ENCODE measurements at places on chromosomes 5 and 9.

GRCh38 chr5:171415115-171415730 lies 4.2 kb upstream of the FGF18 start:
- no peak for DNase-seq

GRCh38 chr5:54243483-54244080 lies 66.8 kb downstream of the ARL15 start:
- DNase-seq = no peak

- no peak for DNase-seq
These were observed 385.5 kb downstream of the ADGRV1 start for GRCh38 chr5:90944116-90944515.

DNA sequence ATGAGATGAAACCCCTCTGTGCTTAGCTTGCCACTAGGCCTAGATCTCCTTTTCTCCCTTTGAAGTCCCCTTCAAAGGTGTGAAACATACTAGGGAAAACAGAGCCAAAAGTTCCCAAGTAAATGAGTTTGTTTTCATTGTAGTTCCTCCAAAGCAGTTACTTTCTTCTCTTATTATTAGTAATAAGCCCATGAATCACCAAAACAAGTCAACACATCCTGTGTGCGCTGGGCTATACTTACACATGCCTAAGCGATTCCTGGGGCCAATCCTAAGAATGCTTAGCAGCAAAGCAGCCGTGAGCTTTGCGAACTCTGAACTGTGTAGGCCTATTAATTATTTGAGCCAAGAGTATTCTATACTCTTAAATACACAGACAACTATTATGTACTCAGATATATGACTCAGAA lies 7.6 kb downstream of the ENC1 start:
- no peak for DNase-seq

DNA sequence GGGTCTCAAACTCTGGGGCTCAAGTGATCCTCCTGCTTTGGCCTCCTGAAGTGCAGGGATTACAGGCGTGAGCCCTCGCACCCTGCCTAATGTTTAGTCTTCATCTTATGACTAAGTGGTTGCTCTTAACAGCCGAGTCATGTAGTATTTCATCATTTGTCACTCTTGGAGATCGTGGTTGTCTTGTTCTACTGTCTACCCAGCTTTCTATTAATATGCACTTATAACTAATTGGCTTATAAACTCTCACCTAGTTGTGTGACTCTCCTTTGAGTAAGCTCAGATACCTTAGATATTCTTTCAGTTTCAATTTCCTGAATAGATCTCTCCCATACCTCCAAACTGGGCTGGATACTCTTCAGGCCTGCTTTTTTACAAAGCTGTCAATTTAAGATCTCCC lies 19.9 kb downstream of the SLC44A1 start:
- no peak for DNase-seq

GRCh38 chr5:82886911-82887310 lies 190.3 kb downstream of the TMEM167A start:
- DNase-seq = no peak

GRCh38 chr5:159082474-159082873 lies 17.2 kb downstream of the EBF1 start:
- no peak for DNase-seq

DNA sequence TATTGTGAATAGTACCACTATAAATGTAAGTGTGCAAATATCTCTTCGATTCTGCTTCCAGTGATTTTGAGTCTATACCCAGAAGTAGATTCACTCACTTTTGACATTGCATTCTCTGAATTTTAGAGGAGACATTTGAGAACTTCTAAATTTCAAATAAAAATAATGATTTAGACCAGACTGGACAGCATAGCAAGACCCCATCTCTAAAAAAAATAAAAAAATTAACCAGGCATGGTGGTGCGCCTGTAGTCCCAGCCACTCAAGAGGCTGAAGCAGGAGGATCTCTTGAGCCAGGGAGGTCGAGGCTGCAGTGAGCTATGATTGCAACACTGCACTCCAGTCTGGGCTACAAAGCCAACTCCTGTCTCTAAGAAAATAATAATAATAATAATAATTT lies 1.9 kb upstream of the GFI1B start:
- no peak for DNase-seq

GRCh38 chr5:136676685-136677084 lies 311.3 kb upstream of the TRPC7 start:
- DNase-seq = no peak

- DNase-seq = no peak
These were observed 73.4 kb upstream of the PPARGC1B start for GRCh38 chr5:149656576-149657182.

DNA sequence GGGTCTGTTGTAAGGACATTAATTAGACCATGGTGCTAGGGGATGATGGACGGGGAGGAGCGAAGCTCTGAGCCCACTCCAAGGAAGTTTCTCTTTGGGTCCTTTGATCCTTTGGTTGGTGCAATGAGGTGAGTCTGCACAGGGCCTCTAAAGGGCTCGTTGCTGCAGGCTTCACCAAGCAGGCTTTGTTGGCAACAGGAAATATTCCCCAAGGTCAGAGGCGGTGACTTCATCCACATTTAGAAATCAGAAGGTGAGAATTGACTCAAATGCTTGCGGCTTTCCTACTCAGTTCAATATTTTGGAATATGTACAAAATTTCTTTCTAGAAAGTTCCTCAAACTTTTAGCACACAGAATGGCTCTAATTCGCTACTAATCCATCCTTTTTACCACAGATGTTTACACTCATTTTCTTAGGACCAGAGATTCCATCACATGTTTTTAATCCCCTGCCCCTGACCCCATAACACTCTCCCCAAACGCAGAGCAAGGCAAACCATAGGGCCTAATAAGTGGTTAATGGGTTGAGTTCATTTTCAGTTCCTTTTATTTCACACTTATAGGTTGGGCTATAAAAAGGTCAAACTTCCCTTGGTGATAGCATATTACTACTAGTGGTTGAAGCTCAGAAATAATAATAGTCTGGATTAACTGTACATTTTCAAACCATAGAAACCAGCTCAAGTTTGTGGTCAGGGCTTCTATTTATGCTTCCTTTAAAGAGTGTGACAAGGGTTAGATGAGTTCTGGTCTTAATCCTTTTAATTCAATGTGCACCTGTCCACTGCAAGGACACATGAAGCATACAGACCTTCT lies 37.3 kb upstream of the TMEM252 start:
- DNase-seq = no peak

DNA sequence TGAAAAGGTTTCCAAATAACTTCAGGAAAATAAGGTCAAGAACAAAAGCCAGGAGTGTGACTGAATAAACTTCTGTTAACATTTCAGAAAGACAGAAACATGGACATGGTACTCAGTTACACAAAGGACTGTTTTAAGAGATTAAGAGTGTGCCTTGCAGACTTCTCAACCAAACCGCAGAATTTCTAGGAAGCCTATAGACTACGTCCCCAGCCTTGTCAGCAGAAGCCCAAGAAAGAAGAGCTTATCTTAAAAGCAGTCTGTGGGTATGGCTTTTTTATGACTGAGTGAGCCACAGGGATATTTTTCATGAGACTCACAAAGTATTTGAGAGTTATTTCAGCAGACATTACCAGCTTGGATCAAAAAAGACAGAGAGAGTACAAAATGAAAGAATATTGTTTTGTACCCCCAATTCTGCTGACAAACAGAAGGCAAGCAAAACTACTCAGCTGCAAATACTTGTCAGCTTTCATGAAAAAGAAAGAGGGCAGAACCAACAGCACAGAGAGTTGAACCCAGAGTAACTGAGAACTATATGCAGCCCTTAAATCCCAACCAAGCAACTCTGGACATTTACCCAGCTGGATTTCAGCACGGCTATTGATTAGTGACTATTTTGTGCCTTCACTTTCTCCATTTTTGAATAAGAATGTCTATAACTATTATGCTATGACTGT lies 711.0 kb upstream of the CTNND2 start:
- peak; percentile 85 for DNase-seq

GRCh38 chr9:99835581-99835980 lies 13.9 kb downstream of the NR4A3 start:
- no peak for DNase-seq

DNA sequence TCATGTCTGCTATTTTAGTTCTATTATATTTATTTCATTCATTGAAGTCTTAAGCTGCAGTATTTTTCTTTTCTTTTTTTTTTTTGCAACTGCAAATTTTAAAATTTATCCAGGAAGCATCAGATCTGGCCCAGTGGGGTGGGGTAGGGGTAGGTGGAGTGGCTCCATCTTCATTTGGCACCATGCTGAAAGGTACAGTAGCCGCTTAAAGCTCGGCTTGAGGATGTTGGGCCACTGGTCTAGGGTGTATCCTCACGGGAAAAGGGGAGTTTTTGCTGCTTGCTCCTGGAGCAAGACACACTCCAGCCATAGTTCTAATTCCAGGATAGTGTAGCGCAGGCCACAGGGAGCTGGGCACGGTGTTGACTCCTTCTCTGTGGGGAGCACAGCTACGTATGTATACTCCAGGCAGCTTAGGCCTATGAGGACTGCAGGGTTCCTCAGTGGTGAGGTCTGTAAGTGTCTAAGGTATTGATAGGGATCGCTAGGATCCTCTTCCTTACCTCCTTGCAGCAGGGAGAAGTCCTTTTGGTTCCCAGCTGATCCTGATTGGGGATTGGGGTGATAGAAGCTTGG lies 22.7 kb downstream of the RCL1 start:
- DNase-seq = no peak

DNA sequence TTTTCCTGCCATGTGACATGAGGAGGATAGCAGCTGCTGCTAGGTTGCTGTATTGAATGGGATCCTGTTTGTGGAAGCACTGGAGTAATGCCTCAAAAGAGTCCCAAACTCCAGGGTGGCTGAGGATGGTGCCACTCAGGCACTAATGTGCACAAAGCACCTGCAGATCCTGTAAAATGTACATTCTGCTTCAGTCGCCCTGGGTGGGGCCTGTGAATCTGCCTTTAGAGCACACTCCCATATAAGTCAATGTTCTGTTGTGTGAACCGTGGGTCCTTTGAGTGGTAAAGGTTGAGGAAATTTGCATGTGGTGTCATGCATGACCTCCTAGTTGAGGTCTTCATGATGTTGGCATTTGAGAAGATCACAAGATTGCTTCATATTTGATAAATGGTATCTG lies 31.6 kb upstream of the ANKRD18A start:
- no peak for DNase-seq

DNA sequence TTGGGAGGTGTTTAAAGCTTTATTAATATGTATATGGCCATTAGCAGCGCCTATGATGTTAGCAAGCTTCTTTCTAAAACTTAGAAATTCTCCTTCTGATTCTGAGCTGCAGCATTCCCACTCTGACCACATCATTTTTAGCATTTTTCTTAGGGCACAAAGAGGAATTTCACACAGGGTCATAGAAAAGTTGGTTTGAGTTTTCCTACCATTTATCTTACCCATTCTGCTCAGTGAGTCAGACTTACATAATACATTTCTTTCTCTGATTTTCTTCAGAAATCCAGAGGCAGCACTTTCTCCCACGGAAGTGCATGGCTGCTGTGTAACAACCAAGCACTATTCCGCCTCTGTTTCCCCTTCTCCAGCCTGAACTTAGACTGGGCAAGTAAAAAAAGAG lies 246.6 kb downstream of the ARL15 start:
- DNase-seq = no peak

- no peak for DNase-seq
These were observed 123.2 kb upstream of the FBXL7 start for GRCh38 chr5:15376803-15377202.

DNA sequence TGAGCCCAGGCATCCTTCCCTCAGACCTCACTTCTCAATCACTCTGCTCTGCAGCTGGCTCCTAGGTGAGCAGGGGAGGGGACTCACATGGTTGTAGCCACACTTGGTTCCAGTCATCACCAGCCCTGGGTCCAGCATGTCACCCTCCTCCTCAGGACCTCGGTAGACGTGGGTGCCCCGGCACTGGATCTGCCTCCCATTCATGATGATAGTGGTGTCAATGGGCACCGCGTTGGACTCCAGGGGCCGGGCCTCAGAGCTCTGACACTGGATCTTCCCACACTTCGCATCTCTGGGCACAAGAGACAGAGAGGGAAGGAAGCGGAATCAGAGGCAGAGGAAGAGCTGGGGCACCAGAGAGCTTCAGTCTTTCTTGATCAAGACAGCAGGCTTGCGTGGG lies 32.9 kb downstream of the NIPAL4 start:
- DNase-seq = no peak

- DNase-seq = no peak
These were observed 17.0 kb downstream of the TTLL11 start for GRCh38 chr9:122076117-122076516.

DNA sequence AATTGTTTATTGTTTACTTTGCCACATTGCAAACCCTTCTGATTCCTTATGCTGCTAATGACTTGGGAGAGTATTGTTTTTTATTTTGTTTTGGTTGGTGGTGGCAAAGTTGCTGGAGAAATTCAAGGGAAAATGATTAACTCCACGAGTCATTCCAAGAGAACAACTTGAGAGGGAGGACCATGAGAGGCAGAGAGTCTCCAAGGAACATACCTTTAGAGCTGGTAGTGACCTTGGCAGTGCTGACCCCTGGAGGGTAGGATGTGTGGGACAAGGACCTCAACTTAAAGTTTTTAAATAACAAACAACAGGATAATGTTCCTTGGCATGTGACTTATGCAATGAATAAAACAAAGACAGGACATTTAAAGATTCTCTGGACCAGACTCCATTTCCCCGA lies 139.7 kb downstream of the LRRC70 start:
- DNase-seq = no peak

GRCh38 chr9:137079401-137079787 lies 2.1 kb downstream of the UAP1L1 start:
- no peak for DNase-seq

DNA sequence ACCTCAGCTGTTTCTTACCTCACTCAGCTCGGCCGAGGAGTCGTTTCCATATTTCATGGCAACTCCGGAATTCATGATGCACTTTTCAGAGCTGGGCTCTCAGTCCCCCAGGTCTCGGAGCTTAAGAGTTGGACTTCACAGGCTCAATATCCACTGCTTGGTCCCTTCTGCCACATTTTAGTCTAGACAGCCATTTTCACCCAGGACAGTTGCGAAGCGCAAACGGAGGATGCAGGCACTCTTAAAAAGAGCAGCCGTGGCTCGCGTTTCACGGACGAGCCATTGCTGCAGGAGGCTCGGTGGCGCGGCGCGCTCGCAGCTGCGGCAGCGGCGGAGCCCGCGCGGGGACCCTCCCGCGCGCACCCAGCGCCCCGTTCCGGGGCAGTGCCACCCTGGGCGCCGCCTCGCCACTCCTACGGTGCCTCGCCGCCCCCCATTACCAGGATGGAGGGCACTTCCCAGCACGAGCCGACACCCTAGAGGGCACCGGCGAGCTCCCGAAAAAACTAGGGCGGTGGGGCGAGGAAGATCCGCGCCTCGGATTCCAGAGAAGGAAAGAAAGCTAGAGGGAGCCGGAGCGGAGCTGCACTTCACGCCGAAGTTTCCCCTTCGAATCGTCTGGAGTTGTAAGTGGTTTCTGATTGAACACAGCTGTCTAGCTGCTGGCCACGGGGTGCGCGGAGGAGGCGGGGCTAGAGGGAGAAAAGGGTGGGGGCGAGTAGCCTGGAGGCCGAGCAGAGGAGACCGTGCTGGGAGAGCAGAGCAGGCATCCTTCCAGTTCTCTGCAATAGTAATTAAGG lies 140.3 kb downstream of the TSSK1B start:
- no peak for DNase-seq

DNA sequence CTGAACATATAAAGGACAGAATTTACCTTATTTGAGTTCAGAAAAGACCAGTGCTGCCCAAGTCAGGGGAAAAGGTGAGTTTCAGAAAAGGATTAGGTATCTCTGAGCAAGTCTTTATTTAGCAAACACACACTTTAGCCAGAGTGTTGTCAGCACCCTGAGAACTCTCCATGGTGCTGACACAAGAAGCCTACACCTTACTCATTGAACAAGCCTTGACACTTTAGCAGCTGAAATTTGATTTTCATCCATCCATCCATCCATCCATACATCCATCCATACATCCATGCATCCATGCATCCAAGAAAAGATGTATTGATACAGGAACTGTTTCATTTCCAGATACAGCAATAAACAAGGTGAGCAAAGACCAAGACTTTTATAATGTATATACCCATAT lies 311.2 kb downstream of the TRIM32 start:
- no peak for DNase-seq

All from GF-D8 (cell line).